SK-N-SH (cell line): ENCODE measurements at places on chromosomes 16 and 17.
A peak's percentile ranks its signal among the peaks of the same experiment; 100 is the strongest.

GRCh38 chr17:77503293-77503655 lies 362.5 kb downstream of the SEC14L1 start:
- peak; percentile 41 for DNase-seq

DNA sequence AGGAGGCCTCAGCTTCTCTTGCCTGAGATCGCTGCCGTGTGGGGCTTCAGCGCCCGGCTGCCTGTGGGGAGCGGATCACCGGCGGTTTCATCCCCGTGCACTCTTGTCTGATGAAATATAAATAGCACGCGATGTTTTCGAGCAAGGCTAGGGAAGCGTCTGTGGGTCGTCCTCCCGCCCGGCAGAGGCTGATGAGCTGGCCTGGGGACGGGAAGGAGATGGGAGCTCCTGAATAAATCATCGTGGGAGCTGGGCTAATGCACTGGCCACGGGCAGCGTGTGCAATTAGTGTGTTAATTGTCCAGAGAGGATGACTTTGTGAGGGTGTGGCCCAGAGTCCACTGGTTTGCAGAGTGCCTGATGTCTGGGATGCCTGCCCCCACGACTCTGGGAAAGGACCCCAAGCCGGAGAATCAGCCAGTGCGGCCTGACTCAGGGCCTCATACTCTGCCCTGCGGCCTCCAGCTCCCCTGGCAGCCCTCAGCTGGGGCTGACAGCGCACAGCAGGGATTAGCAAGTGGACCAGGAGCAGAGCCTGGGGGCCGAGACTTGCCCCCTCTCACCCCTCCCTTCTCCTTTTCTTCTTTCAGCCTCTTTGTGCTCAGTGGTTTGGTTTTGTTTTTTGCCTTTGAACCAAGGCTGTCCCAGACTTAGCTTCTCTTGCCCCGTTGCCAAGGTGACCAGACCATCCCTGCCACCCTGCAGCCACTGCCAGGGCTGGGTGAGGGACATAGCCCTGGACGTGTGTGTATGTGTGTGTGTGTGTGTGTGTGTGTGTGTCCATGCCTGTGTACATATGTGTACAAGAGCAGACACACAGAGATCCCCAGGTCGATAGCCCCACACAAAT lies 21.4 kb downstream of the KCNJ12 start:
- no peak for DNase-seq

DNA sequence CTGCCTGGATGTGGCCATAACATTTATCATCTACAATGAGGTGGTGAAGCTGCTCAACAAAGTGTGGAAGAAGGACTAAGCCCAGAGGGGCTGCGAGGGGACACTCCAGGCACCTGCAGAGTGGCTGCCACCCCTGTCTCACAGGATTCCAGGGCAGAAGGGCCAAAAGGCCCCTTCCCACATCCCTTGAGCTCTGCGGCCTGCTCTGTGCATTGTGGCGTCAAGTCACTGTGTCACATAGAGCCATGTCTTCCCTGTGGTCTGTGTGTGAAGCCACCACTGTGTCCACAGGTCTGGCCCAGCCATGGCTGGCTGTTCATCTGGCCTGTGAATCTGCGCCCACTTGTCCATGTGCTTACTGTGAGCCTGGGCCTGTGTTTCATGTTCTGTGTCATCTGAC lies 1714.6 kb downstream of the TP53TG3F start:
- DNase-seq: no peak

GRCh38 chr17:44830359-44831288 lies 537 bp upstream of the GJC1 start:
- no peak for DNase-seq

- DNase-seq: no peak
Measured at GRCh38 chr17:977166-977565, 2.4 kb downstream of the NXN start.

DNA sequence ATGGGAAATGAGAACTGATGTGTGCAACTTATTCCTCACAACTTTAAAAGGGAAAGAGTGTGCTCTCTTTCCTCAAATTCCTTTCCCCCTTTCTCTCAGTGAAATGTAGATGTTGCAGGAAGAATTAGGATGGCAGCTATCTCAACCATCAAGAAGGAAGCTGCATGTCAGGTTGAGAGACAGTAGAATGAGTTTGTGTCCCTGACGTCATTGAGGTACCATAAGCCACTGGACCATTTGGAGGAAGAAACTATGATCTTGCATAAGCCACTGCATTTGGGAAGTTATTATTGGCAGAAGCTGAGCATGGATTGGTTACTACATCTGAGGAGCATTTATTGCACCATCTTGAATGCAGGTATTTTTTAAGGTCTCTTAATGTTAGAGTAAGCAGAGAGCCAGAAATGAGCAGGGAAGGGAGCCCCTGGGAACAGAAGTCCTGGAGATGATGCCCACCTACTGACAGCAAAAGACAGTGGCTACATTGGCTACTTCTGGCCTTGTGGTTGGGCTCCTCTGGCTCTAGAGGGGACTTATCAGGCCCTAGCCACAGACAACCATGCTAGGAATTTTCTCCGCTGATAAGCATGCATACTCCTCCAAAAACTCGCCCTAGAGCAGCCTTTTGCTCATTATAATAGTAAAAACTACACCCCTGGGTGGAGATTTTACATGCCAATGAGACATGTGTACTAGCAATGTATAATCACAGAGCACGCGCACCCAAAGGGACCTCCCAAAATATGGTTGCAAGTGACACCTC lies 249.0 kb upstream of the SALL1 start:
- DNase-seq: no peak

- no peak for DNase-seq
Measured at GRCh38 chr17:42402117-42402516, 13.9 kb upstream of the STAT3 start.

GRCh38 chr16:89720813-89721545 lies at the start of the genes VPS9D1 and ZNF276:
Gene VPS9D1, minus strand, starts transcription at chr16:89720898. Its CDS starts 37 bp downstream, at chr16:89720861.
Gene ZNF276, plus strand, starts transcription at chr16:89721537. Its CDS starts 104 bp downstream, at chr16:89721641.
- peak; percentile 93 for DNase-seq

- no peak for DNase-seq
Measured at GRCh38 chr17:60155815-60156214, 6.0 kb downstream of the CA4 start.

GRCh38 chr16:11088074-11088730 lies 143.8 kb downstream of the CLEC16A start:
- no peak for DNase-seq

GRCh38 chr17:63447471-63448009 lies 1.4 kb upstream of the CYB561 start:
- peak; percentile 50 for DNase-seq

GRCh38 chr17:47686664-47687327 lies 7.2 kb upstream of the TBKBP1 start:
- DNase-seq: no peak

GRCh38 chr16:6020162-6020985 lies 922.8 kb upstream of the EEF2KMT start:
- peak; percentile 67 for DNase-seq

- DNase-seq: no peak
Measured at GRCh38 chr17:71192039-71192555, 928.7 kb upstream of the SOX9 start.

DNA sequence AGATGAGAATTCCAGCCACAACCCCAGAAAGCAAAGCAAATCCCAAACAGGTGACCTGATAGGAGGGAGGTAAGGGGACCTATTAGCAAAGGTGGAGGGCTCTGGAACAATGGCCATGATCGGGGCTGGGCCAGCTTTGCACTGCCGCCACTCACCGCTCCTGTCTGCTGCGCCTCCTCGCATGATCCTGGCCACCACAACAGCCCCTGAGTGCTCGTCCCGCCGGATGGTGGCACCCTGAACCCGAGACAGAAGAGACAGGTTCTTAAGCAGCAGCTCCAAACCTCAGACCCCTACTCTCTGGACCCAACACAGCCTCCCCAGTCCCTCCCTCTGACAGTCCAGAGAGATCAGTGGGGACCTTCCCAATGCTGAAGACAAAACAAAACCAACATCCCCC lies 5.3 kb downstream of the MPP3 start:
- DNase-seq: no peak

DNA sequence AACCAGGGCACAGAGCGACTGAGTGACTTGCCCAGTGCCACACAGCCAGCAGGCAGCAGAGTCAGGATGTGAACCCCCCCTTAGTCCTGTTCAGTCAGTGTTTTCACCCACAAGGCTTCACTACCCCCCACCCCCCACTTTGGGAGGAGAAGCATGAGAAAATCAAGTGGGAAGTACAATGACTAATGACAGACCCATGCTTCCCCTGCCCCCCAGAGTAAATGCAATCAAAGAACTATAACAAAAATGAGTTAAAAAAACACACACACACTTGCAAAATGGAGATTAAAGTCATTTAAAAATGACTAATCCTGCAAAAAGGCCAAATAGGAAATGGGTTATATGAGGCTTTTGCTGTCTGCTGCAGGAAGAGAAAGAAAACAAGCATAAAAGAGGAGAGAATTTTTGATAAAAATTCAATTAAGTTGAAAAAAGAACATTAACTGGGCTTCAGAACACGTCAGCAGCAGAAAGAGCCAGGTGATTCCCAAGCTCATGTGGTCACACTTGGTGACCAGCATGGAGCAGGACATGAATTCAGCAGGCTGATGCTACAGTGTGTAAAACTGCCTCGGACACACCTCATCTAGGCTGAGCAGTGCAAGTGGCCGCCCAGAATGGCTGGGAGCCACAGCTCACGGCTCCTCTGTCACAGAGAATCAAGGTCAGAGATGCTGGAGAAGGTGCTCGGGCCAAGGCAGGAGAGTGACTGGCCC lies 212.3 kb downstream of the ZNF423 start:
- DNase-seq: no peak

- DNase-seq: no peak
Measured at GRCh38 chr16:61289141-61289540, 747.1 kb downstream of the CDH8 start.

GRCh38 chr16:75624921-75625334 lies 1.8 kb upstream of the ADAT1 start:
- no peak for DNase-seq

DNA sequence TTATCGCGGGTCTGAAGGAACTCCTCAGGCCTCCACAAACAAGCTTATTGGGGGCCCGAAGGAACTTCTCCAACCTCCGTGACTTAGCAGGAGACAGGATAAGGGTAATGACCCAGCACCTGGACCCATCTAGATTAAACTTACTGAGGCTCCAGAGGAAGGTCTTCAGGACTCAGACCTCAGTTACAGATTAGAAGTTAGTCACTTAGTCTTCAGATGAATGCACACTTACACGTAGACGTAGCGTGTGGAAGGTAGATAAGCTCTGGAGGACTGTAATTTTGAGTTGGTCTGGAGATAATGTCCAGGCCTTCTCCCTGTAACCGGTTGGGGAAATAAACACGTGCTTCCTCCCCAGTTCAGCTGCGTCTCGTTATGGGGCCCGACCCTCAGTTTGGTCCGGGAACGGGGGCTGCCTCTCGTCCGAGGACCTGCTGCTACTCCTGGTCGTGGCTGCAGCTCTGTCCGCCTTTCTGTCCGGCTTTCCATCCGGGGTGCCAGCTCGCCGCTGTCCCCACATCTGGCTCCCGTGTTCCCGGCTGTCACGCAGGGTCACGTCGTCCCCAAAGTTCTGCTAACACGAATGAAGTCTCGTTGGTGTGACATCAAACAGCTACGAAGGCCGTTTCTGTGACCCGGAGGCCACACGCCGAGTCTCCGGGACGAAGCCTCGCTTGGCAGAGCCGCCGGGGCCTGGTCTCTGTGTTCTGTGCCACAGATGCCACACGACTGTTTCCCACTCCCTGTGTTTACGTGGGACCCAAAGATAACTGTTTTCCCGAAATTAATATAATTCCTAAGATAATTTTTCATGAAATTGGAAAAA lies 11.8 kb upstream of the SECTM1 start:
- DNase-seq: no peak

- DNase-seq: no peak
Measured at GRCh38 chr16:86651823-86652222, 73.5 kb downstream of the FOXL1 start.

DNA sequence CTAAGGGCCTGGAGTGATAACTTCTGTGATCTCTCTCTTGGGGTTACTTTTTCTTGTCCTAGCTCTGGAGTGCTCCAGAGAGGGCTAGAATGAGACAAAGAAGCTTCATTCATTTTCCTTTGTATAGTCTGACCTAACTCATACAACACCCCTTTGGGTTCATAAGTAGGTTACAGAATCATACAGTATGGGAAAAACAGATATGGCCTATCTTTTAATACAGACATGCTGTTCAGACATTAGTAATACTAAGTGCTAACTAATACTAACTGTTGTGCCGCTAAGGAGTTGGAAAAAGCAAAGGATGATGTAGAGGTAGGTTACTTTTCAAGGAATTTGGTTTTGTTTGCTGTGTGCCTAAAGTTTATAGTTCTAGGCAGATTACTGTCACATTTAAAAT lies 84.7 kb downstream of the NLK start:
- no peak for DNase-seq

- no peak for DNase-seq
Measured at GRCh38 chr17:31631766-31632165, 227.3 kb downstream of the COPRS start.

GRCh38 chr17:81898029-81898866 lies 3.8 kb upstream of the NPB start:
- no peak for DNase-seq

DNA sequence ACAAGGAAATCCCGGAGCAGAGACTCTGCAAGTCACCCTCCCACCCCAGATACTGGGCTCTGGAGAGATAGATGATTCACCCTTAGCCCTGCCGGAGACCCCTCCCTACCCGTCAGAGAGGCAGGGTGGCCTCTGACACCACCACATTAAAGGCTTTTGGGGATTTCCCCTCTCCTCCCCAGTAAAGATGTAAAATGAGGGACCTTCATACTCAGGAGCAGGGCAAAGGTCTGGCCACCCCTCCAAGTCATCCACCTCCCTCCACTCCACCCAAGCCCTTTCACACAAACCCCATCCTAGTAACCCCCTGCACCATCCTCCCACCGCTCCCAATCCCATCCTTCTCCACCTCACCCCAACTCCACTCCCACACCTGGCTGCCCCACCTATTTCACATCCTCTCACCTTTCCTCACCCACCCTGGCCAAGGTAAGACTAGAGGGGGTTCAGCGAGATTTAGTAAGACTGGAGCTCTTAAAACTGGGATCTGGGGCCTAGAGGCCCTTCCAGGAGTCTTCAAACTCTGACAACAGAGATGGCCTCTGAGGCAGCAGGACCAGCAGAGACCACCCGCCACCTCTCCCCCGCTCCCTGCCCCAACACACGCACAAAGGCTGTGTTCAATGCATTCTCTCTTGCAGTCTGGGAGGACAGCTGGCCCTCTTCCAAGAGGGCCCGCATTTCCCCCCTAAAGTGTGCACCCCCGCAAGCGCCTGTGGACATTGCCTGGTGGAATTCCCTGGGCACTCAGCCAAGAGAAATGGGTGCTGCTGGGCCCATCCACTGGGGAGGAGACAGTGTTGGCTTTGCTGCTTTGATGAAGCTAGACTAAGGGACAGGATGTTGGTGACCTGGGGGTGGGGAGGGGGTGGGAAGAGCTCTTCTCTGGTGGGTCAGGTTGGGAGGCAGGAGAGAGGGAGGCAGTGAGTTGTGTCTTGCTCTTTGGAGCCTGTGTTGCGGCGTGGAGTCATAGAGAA lies 1.1 kb downstream of the ABAT start:
- DNase-seq: peak; percentile 77

DNA sequence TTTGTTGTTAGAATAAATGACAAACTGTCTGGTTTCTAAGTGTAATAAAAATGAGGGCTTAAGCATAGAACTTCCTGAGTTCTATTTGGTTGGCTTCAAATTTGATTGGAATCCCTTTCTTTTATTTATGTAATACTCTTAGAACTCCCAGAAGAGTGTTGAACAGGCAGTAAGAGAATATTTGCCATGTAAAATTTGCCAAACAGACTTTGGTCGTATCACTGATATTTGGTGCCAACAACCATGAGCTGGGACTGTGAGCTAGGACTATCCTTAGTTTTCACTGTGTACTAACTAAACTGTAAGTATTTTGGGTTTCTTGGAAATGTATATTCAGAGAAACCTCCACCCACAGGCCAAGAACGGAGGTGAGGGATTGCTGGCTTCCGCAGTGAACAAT lies 971.2 kb upstream of the SOX9 start:
- DNase-seq: no peak

GRCh38 chr17:44222112-44222869 lies 2.8 kb upstream of the UBTF start:
- peak; percentile 87 for DNase-seq
